ELF-1 (cell line): ENCODE measurements at places on chromosomes 13 and 19.
A peak's percentile ranks its signal among the peaks of the same experiment; 100 is the strongest.

DNA sequence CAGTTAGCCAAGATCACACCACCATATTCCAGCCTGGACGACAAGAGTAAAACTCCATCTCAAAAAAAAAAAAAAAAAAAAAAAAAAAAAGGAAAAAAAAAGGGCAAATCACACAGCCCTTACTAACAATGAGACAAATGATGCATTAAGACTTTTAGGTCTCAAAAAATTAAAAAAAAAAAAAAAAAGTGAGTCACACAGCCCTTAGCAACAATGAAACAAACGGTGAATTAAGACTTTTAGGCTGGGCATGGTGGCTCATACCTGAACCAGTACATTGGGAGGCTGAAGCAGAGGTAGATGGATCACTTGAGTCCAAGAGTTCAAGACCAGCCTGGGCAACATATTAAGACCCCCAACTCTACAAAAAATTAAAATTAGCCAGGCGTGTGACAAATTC, 32.4 kb upstream of the EIF3G start:
- DNase-seq = no peak

DNA sequence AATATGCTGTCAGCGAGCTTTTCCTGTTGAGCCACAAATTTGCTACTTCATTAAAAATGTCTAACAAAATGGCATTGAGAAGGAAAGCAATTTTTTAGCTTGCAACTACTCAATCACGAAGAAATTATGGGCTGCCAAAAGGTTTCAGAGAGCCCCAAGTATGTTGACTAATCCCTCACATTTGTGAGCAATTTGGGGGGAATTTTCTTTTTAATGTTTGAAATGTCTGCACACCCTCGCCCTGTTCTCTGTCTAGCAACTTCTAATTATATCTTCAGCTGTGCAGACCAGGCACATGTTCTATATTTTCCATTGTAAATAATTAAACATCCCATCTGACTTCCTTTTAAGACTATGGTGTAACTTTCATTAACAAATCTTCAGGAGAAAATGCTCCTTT, 192.9 kb downstream of the DCT start:
- no peak for DNase-seq

GRCh38 chr13:112325920-112326645, 50.1 kb upstream of the SPACA7 start:
- no peak for DNase-seq

- no peak for DNase-seq
Measured at GRCh38 chr13:31116224-31116623, 45.5 kb downstream of the HSPH1 start.

DNA sequence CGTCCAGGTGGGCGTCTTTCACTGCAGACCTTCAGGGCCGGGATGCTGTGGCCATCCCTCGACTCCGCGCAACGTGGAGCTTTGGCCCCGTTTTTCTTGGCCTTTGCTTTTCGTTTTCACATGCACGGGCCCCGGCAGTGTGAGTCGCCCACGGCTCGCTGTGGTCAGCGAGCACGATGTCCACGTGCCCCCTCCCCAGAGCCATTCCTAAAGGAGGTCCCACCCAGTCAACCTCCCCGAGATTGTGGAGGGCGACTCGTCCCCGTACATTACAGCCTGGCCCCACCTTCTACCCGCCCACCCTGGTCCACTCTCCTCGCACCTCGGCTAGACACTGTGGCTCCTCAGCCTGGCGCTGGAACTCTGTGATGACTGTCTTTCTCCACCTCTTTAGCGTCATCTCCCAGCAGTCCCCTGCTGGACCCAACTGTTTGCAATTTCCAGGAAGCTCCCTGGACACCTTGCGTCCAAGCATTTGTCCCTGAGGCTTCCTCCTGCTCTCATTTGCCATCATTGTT, 405 bp downstream of the ZNF446 start:
- DNase-seq = no peak

DNA sequence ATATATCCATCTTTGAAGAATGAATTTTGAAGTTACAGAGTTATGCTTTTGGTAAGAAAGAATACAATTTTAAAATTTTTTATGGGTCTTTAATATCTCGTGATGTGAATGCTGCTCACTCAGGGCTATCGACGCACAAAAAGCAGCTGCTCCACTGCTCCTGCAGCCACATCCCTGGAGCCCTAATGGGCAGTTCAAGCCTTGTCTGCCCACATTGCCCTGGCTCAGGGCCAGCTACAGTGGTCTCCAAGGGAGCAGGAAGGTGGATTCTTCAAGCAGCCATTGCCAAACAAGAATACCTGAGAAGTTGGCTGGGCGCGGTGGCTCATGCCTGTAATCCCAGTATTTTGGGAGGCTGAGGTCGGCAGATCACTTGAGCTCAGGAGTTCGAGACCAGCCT, 85.8 kb downstream of the IPO5 start:
- DNase-seq = no peak

- DNase-seq = no peak
Measured at GRCh38 chr19:29029268-29029958, 183.5 kb downstream of the UQCRFS1 start.

GRCh38 chr19:44603201-44603945, 10.0 kb upstream of the IGSF23 start:
- peak; percentile 64 for DNase-seq

DNA sequence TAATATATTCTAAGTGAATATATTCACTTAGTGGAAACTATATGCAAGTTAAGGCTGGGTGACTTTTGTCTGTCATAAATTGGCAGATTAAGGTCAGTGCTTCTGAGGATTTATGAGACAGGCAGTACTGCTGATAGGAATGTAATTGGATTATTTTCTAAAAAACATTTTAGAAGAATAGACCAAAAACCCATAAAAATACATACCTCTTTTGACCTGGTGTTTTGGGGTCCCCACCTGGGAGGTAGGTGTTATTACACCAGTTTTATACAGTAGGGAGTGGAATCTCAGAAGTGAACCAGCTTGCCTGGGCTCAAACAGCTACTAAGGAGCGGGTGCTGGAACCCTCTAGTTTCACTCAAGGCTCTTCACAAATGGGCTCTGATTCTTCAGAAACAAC, 25.3 kb downstream of the COG3 start:
- no peak for DNase-seq

- DNase-seq = no peak
Measured at GRCh38 chr19:31315652-31316051, 33.6 kb downstream of the TSHZ3 start.

DNA sequence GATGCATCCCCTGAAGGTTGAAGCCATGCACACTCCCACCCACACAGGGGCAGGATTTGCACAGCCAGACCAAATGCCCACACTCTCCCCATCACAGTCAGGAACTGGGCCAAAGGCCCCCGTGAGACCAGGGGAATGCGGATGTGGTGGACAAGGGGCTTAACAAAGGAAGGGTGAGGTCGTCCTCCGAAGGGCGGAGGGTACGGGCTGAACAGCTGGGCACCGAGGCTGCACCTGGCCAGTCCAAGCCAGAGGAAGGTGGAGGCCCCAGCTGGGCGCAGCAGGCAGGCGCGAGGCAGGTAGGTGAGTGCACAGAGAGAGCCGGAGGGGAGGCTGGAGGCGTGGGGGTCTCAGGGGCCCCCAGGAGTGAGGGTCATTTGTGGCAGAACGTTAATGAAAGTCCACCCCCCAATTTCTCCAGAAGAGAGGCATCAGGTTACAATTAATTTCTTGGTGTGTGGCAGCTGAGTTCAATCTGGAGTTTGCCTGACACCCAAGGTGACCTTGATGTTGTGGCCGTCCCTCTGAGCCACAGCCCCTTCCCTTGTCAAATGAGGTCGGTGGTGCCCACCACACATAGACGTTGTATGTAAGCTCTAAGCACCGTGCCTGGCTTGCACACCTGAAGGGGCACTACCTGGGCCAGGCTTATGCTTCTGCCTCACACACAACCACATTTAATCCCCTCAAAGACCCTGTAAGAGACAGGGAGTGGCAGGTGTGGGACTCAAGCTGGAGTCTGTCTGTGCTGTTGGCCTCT, 2.9 kb downstream of the KLK15 start:
- no peak for DNase-seq

- no peak for DNase-seq
Measured at GRCh38 chr13:102280366-102280765, 121.5 kb downstream of the FGF14 start.

DNA sequence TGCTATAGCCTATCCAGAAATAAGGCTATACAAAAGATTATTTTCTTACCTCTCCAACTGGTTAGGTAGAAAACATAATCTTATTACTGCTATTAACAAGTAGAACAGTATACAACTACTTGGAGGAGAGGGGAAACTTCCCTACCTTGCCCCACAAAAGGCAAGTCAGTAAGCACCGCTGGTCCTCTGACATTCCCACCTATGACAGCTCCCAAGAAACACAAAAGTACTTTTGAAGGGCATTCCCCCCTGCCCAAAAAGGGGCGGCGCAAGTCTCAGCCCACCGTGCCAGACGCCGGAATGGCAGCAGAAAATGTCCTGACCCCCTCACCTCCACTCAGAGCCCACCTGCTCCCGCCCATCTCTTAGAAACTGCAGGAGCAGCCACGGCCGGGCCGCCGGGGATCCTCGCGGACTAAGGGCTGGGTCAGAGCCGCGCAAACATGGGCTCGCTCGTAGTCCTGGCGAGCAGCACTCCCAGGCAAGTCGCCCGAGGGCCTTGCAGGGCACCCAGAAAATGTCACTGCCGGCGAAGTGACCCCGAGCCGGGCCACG, 437 bp downstream of the SUCLA2 start:
- no peak for DNase-seq

DNA sequence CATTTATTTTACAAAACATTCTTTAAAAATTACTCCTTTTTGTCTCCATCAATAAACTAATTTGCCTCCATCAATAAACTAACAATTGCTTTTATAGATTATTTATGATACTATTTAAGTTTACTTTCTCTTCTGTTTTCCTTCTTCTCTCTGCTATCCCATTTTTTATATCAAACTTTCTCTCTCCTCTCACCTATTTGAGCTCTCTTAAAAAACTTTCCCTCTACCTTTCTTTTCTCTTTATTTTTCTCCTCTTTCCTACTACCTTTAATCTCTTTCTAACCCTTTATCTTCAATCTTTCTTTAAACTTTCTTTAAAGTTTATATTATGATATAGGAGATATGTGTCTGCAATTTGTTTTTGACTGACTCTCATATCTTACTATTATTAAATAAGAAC, 566.4 kb downstream of the DACH1 start:
- no peak for DNase-seq

GRCh38 chr19:49469828-49470614, 4.0 kb upstream of the FLT3LG start:
- no peak for DNase-seq

DNA sequence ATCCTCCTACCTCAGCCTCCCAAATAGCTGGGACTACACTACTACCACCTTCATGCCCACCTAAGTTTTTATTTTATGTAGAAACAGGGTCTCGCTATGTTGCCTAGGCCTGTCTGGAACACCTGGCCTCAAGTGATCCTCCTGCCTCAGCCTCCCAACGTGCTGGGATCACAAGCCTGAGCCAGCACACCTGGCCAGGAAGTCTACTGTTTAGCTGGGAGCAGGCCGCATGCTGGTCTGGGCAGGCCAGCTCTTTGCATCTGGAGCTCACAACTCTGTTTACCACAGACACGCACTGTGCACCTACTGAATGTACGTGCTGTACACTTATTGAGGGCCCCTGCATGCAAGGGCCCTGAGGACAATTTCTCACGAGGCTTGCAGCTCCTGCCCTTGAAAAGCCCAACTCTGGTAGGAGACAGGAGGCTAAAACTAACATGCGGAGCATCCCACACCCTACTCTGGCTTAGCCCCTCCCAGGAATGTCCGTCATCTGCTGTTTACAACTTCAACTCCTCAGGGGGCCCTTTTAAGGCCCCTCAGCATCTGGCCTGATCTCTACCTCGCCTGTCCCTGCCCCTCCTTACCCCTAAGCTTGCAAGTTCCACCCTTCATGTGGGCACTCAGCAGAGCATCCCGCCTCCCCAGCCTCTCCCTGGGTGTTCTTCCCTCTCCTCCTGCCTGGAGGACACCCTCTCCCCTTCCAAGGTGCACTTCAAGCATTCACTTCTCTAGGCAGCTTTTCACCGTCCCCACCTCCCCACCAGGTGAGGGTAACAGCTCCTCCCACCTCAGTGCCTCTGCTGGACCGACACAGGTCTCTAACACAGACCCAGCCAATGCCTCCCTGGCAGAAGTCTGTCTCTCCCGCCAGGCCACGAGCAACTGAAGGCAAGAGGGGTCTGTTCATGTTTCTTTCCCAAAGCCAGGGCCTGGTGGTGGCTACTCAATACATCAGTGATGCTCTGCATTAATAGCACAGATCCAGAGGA, 114.2 kb upstream of the UQCRFS1 start:
- DNase-seq = peak; percentile 41

GRCh38 chr19:21463449-21464105, 41.8 kb upstream of the ZNF429 start:
- DNase-seq = peak; percentile 96

GRCh38 chr19:36152352-36153091, at the start of gene COX7A1:
Gene COX7A1 (minus strand): TSS chr19:36152447. CDS start chr19:36152407, 40 bp downstream.
- DNase-seq = no peak

DNA sequence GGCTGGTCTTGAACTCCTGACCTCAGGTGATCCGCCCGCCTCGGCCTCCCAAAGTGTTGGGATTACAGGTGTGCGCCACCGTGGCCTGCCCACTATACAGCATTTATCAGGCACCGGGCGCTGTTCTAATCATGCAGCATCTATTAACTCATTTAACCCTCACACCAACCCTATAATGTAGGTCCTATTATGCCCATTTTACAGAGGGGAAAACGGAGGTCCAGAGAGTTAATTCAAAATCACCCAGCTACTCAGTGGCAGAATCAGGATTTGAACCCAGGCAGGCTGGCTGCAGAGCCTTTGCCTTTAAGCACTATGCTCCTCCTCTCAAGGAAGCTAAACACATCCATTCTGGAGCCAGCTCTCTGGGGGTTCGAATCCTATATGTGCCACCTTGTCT, 54.3 kb downstream of the MAP4K1 start:
- no peak for DNase-seq

GRCh38 chr13:74131227-74131626, 3.0 kb downstream of the KLF12 start:
- DNase-seq = no peak

DNA sequence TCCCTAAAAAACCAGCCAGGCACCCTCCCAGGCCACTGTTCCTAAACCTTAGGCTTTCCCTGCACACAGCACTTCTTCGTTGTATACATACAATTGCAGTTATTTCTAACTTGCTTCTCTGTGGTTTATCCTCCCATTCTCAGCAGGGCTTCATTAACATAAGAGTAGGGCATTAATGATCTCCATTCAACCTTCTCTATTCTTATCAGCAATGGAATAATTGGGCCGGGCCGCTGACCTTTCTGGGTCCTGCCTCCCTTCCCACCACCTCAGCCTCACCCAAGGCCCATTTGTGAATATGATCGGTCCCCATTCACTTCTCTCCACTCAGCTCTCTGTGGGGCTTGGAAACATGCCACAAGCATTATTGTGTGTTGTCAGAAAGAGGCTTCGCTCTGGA, 184.2 kb downstream of the SUCLA2 start:
- peak; percentile 51 for DNase-seq
